ENCODE measurements at places on chromosomes 12 and 14. TPM values are rescaled to one million over a fixed set of nuclear protein-coding genes. Genes with fewer than 3 reads are reported as not detected.
A peak's percentile ranks its signal among the peaks of the same experiment; 100 is the strongest.

The RARG gene
- 22.4 TPM for total RNA-seq

The HOXC6 gene
- not detected for total RNA-seq

DNA sequence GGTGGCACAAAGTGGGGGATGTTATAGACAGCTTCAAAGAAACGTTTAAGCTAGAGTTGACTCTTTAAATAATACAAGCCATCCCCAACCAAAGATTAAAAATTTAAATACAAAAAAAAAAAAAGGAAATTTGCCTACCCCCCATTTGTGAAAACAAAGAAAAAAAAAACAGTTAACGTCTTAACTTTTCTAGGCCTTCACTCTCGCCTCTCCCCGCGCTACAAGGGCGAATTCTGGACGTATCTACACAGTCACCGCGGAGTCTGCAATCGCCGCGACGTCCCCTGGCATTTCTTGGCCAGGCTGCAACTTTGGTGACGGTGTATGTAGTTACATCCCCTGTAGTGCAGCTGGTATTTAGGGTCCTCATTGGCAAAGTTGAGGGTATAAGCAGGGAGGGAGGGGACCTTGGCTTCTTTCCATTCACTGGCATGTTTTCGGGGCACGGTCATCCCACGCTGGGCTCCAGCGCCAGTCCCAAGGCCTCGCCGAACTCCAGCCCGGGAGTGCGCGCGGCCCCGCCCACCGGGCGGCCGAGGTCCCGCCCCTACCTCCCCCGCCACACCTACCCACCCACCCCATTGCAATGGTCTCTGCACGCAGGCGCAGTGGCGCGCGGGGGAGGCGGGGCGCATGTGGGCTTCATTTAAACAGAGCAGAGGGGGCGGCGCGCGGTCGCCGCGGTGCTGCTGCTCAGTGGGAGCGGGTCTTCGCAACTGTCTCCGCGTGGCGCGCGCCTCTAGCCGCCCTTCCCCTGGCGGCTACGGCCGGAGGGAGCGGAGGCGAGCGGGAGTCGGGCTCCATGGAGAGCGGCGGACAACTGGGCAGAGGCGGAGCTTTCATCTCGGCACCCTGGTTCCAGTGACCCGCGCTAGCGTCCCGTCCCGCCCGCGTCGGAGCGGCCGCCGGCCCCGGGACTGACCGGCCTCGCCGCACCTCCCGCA lies at the start of gene NUDT4:
TSS of gene NUDT4 (plus strand) at position 674 of the 944 bp plus-strand sequence. CDS start 398 bp downstream, outside the sequence.
- H3K27ac ChIP-seq: peak within 1 kb of the TSS; percentile 94
- peak within 1 kb of the TSS; percentile 76 for H3K4me3 ChIP-seq
- no peaks in the 10 kb centered on the region for H3K27me3 ChIP-seq
- H3K36me3 ChIP-seq: no peaks in the 10 kb centered on the region
- peak; percentile 97 for DNase-seq

DNA sequence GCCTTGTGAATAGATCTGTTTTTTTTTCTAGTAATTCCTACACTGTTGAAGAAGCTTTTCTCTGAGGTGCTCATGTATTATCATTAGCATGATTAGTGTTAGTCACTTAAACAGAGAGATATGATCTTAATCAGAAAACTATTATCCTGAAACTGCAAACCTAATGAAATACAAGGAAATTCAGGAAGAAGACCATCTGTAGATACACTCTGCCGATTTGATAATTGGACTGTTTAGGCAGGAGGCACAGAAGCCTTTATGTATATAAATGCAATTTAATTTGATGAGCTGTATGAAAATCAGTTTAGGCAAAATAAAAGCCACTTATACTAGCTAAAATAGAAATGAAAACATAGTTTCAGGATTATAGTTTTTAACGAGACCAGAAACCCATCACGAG lies 23.3 kb downstream of the PDZRN4 start:
- no peak overlapping the region for H3K4me3 ChIP-seq
- H3K27me3 ChIP-seq: no peaks in the 10 kb centered on the region
- H3K36me3 ChIP-seq: no peaks in the 10 kb centered on the region

GRCh38 chr12:114868995-114869834 lies 185.2 kb upstream of the TBX3 start:
- no peaks in the 10 kb centered on the region for H3K36me3 ChIP-seq
- no peak for DNase-seq
- H3K27me3 ChIP-seq: no peaks in the 10 kb centered on the region
- no peak overlapping the region for H3K4me3 ChIP-seq
- H3K27ac ChIP-seq: no peak overlapping the region
- H3K4me1 ChIP-seq: no peaks in the 10 kb centered on the region

DNA sequence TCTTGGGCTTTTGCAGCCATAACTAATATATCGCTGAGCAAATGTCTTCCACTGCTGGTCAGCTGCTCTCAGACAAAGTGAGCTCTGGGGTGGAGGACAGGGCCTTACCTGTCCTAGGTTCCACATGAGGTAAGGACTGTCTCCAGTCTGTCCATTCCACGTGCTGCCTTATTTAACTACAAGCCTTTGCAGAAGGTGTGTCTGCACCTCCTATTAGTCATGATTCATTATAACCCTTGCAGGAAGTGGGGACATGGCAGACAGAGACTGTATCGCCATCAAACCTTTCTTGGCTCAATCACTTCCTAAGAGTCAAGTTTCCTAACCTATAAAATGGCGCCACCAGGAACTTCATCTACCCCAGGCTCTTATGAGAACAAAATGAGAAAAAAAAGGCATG lies 46.9 kb downstream of the SLC25A47 start:
- H3K27me3 ChIP-seq: no peaks in the 10 kb centered on the region
- no peak overlapping the region for H3K27ac ChIP-seq
- peaks cover 5% of the 10 kb centered on the region for H3K4me1 ChIP-seq
- peaks cover 19% of the 10 kb centered on the region for H3K36me3 ChIP-seq
- H3K4me3 ChIP-seq: no peak overlapping the region

All from naive thymus-derived CD4-positive, alpha-beta T cell (primary cell).